ENCODE measurements at places on chromosomes 7 and 10. TPM values are rescaled to one million over a fixed set of nuclear protein-coding genes. Genes with fewer than 3 reads are reported as not detected.

GRCh38 chr7:20475756-20476155 lies 139.7 kb upstream of the ABCB5 start:
- DNase-seq, result no peak

DNA sequence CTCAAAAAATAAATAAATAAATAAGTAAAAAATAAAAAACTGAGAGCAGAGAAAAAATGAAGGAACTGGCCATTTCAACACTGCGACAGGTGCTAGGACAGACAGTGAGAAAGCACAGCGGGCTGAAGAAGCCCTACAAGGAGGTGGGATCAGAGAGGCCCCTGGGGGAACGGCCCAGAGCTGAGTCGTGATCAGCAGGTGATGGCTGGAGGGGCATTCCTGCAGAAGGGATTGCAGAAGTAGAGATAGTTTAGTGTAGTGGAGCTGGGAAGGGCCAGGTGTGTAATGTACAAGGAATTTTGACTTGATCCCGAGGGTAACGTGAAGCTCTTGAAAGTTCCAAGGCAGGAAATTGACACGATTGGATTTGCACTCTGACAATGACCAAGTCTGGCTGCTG lies 112.1 kb downstream of the CUL2 start:
- no peak for DNase-seq

GRCh38 chr10:14665865-14666857 lies 108.5 kb downstream of the FAM107B start:
- no peak for DNase-seq

GRCh38 chr7:24574950-24575349 lies 1.7 kb downstream of the PALS2 start:
- DNase-seq, result no peak

GRCh38 chr10:75395932-75396630 lies 5.5 kb downstream of the ZNF503 start:
- DNase-seq, result no peak

DNA sequence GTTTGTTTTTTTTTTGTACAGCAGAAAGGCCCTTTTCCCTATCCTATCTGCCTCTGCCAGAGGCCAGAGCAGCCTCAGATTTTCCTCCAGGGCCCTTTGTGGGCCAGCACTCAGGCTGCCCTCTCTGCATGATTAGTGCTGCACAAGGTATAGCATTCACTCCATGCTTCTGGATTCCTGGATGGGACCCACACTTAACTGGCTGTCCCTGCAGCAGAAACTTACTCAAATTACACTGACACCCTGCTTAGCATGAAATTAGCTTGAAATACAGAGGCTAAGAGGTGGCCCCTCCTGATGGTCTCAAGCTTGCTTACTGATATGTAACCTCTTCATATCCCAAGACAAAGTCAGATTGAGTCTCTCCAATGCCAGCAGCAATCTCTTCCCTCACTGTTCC lies 239.3 kb downstream of the SORCS1 start:
- no peak for DNase-seq

GRCh38 chr7:151775547-151776443 lies 101.1 kb downstream of the PRKAG2 start:
- peak; percentile 44 for DNase-seq

DNA sequence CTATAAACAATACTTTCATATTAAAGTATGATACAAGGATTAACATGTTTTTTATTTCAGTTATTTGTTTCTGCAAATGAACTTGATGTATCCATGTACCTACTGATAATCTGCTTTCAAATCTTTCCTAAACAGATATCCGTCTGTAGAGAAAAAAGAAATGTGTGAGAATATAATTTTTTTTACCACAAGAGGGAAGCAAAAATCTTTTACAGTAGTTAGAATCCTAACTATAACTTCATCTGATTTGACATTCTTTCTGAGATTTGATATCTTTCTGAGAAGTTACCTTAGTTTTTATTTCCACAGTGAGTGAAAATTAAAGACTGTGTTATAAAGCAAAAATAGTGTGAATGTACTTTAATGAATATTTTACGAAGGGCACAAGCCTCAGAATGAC lies 203.9 kb upstream of the PCLO start:
- DNase-seq, result no peak

DNA sequence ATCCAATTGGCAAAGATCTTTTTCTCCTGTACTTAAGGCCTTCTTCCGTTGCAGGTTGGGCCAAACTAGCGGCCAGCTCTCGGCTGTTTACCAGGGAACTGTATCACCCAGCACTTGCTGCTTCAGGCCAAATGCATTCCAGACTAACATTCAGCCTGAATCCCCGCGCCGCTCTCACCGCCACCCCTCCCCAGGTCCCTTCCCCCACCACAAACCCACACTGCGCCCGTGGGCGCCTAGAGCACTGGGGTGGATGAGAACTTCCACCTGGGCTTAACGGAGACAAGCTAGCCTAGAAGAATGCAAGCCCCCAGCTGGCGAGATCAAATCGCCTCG lies 676 bp downstream of the TCAF1 start:
- DNase-seq, result peak; percentile 78

DNA sequence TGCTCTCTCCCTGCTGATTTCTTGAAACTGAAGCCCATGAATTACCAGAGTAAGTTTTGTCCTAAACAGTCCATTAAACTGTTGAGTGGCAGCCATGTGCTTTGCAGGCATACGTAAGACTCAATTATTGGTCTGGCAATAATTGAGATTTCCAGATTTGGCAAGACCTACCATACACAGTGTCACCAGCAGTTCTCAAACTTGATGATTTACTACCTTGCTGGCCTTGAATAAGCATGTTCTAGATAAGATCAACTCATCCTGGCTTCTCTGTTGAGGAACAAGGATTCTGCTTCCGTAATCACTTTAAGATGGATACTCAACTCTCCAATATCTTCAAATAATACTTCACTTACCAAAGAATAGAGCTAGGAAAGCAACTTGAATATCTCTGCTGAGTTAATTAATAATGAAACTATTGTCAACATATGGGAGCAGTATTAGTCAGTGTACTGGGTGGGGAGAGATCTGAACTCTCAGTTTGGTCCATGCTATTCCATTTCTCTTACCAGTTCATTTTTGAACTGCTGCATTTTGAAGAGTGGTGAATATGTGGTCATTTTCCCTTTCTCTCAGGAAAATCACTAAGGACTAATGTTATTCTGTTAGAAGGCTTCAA lies 181.4 kb downstream of the IPMK start:
- no peak for DNase-seq

DNA sequence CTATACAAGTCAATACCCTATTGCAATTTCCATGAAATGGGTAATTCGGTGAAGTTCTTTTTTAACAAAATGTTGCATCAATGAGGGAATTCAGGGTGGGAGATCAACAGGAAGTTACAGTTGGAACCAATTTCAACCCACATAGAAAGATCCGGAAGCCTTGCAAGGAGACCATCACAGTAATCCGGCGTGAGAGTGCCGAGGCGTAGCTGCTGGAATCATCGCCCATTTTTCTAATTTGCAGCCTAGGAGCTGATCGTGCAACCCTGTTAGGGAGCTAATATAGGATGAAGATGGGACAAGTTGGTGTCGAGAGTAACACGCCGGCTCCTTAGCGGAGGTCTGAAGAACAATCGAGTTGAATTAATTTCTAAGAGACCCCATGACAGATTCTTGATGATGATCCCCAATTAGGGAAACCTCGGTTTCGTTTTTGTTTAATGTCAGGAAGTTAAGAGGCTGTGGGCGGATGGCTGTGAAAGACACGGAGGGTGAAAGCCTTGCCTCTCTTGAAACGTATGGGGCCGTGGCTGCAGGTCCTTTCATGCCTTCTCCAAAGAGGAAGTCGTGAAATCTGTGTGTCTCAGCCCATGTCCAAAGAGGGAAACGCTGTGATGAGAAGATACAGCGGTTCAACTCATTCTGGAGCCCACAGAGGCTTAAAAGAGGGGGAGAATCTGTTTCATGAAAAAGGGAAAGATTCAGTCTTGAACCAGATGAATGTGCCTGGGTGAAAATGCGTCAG lies 51.2 kb upstream of the CARD11 start:
- no peak for DNase-seq

- DNase-seq, result no peak
Measured at GRCh38 chr7:50119815-50120637, 27.0 kb upstream of the ZPBP start.

- DNase-seq, result no peak
Measured at GRCh38 chr10:72276421-72277339, 3.0 kb downstream of the DDIT4 start.

- peak; percentile 92 for DNase-seq
Measured at GRCh38 chr10:79159785-79160184, 91.0 kb downstream of the ZMIZ1 start.

GRCh38 chr7:120725376-120726039 lies 132.4 kb downstream of the TSPAN12 start:
- no peak for DNase-seq

DNA sequence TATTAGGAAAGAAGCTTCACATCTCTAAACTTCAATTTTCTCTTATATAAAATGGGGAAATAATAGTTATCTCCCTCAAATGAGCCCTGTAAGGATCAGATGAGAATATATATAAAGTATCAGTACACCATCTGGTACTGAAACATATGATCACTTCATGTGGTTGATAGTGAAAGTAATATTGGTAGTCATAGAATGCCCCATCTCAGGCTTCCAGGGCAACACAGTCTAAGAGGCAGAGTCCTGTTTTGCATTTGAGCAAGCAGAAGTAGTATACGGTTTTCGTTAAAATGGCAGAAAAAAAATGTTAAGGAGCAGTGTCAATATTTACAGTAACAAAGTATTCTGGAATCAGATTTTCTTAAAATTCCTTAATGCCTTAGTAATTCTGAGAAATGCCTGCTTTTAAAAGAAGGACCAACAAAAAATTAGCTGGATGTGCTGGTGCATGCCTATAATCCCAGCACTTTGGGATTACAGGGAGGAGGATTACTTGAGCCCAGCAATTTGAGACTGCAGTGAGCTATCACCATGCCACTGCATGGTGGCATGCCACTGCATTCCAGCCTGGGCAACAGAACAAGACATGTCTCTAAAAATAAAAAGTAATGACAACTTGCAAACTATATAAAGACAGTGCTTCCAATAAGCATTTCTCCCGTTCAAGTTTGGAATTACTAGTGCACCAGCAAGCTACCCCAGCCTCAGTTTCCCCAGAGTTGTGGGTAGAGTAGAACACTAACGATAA lies 19.8 kb downstream of the KBTBD2 start:
- no peak for DNase-seq

GRCh38 chr7:85070967-85071628 lies 115.8 kb downstream of the SEMA3D start:
- DNase-seq, result no peak

GRCh38 chr7:155864991-155865690 lies 52.9 kb upstream of the SHH start:
- DNase-seq, result peak; percentile 38

DNA sequence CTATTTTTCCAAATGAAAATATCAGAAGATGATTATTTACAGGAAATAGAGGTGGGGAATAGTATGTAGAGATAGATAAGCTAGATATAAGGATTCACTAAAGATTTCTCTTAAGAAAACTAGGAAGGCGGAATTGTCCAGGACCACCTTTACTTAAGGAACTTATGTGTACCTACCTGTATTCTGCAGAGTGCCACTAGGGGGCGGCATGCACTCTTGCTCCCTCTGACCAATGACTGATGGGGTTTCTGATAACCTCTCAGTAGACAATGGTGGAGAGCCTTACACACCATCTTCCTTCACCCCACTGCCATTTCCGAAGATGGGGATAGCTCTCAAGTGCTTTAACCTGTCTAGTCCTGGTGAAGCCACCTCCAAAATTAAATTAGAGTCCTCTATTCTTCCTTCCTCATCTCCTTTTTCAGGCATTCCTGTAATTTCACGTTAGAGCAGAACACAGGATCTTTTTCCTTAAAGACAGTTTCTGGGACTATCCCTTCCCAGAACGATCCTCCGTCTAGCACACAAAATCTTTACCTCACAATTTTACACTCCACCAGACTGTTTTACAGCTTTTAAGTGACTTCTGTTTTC lies 453.1 kb downstream of the SORCS1 start:
- DNase-seq, result no peak

DNA sequence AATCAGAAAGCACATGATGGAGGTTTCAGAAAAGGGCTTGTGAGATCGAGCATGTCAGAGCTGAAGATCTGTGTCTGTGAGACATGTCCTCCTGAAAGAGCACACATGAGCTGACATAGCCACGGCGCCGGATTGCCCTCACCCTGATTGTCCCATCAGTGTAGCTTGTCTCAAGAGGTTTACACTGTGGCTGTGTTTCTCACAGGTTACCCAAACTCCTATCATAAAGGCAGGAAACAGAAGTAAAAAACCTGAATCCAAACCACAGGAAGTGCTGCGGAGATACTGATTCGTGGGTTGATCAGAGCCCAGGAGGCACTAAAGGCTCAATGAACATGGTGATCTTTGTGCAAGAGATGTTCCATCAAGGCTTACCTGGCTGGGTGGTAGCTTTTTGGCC lies 3.9 kb upstream of the ATP6V0E2 start:
- no peak for DNase-seq

DNA sequence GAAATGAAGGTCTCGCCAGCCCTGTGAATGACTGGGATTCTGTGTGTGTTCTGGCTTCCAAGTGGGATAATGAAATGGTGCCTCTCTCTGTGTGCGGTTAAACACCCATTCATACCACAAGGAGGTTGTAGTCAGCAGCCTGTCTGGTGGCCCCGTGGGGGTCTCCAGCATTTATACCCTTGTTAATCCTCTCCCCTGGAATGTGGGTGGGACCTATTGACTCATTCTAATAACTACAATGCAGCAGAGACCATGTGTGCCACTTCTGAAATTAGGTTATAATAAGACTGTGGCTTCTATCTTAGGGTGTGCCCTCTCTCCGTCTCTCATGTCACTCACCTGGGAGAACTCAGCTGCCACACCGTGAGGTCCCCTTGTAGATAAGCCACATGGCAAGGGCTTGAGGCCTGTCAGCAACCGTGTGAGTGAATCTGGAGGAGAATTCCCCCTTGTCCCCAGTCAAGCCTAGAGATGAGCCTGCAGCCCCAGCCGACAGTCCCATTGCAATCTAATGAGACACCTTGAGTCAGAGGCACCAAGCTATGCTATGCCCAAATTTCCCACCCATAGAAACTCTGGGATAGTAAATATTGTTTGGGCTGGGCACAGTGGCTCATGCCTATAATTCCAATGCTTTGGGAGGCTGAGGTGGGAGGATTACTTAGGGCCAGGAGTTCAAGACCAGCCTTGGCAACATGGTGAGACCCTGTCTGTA lies 106.8 kb downstream of the GALNT17 start:
- no peak for DNase-seq

The CALD1 gene
- 1,069 TPM for total RNA-seq

The BPGM gene
- total RNA-seq, result 20.7 TPM

The ZSWIM8 gene
- 61.8 TPM for total RNA-seq

The INA gene
- total RNA-seq, result 11.1 TPM

The PIK3AP1 gene
- 10.0 TPM for total RNA-seq

The SLC39A12 gene
- 0.14 TPM for total RNA-seq

The CLCN1 gene
- total RNA-seq, result not detected
